ENCODE measurements at places on chromosomes 2 and 18. TPM values are rescaled to one million over a fixed set of nuclear protein-coding genes. Genes with fewer than 3 reads are reported as not detected.

- no peak for DNase-seq
These were observed 74.5 kb downstream of the PIEZO2 start for GRCh38 chr18:11074889-11075288.

DNA sequence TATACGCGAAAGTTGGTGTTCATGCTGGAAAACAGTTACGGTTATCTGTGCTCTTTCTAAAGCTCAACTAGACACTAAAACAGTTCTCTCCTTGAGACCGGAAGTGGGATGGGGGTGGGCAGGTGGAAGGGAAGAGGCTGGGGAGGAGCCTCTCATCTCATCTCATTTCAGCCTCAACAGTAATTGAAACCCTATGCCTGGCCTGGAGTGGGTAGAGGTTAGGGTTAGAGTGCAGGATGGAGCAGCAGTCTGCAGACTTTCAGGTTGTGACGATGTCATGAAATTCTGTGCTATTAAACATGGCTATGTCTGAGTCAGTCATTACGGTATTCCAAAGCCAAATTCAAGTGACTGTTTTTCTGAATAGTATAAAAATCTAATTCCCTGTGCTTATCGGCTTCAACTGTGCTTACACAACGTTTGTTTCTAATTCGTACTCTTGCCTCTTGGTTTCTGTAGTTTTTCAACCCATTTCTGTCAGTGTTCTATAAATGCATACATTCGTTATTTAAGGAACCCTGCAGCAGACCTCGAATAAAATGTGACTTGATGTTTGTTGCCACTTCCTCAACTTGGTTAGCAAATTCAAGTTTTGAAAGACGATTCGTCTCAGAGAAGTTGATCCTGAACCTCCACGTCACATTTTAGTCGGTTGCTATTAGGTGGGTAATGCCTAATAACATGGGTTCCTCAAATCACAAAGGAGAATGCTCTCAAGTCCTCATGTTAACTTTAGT is 75.8 kb upstream of the TCF7L1 start:
- DNase-seq: no peak

GRCh38 chr2:204576362-204576979 is 31.2 kb downstream of the PARD3B start:
- no peak for DNase-seq

- no peak for DNase-seq
These were observed 173.8 kb downstream of the TMEM18 start for GRCh38 chr2:503288-503999.

MARCO gene
- 0.07 TPM for polyA plus RNA-seq

FOSL2 gene
- polyA plus RNA-seq: 73.4 TPM

DOK6 gene
- not detected for polyA plus RNA-seq

DNA sequence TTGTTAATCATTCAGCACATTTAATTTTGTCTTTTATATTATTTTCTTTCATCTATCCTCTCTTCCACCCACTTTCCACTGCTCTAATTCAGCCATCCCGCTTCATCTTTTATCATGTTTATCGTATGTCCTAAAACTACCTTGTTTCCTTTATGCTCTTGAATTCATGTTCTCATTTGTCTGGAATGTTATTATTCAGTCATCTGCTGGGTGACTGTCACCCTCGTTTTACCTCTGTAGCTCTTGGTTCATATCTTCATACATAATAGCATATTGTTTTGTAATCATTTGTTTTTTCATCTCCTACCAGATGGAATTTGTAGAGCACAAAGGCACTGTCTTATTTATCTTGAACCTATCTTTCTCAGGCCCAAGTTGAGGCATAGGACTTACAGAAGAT is 37.0 kb downstream of the SMCHD1 start:
- DNase-seq: no peak

- DNase-seq: no peak
These were observed 735 bp downstream of the NRP2 start for GRCh38 chr2:205682971-205683501.

GRCh38 chr18:6405237-6406074 is 9.3 kb downstream of the L3MBTL4 start:
- DNase-seq: no peak

DNA sequence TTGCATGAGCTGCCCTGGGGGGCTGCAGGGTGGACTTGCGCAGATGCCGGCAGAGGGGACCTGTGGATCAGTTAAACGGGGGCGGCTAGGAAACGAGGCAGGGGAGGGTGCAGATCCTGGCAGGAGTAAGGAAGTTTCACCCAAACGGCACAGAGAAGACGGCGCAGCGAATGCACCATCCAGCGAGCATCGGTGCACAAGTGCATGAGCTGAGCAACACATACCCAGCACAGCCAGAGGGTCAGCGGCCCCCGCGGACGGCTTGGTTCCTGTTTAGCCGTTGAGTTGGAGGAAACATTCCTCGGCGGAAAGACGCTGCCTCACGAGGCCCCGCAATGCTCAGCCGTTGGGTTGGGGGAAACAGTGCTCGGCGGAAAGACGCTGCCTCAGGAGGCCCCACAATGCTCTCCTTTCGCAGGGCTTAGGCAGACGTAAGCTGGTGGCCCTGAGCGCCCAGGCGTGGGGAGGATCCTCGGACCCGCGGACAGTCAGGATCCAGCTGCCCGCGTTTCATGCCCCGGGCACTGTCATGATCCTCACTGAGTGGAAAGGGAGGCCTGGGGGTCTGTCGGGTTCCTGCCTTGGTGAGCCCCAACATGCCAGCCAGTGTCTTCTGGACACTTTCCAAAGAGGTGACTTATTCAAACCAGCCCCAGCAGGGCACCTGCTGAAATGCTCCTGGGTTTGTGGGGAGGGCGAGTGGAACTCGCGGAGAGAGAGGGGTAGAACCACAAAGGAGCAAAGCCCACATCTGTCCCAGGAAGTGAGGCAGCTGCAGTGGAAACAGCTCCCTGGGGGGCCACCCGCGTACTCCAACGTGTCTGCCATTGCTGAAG is 86.3 kb downstream of the NDUFA10 start:
- DNase-seq: no peak

GRCh38 chr2:98701230-98701629 is 29.7 kb downstream of the MGAT4A start:
- no peak for DNase-seq

DNA sequence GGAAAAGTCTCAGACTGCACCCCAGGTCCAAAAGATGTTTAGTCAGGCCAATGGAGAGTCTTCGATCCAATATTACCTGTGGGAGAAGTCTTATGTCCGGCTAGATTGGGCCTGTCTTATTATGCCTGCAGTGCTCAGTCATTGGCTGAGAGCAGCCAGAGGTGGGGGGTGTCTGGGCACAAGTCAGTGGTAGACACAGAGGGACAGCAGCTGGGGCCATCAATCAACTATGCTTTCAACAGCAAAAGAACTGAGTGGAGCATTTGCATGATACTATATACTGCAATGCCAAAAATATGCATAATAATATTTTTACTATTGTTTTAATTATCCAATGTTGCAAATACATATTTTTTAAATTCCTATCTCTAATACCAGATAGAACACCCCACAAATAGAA is 298.6 kb upstream of the CDH20 start:
- DNase-seq: no peak

DNA sequence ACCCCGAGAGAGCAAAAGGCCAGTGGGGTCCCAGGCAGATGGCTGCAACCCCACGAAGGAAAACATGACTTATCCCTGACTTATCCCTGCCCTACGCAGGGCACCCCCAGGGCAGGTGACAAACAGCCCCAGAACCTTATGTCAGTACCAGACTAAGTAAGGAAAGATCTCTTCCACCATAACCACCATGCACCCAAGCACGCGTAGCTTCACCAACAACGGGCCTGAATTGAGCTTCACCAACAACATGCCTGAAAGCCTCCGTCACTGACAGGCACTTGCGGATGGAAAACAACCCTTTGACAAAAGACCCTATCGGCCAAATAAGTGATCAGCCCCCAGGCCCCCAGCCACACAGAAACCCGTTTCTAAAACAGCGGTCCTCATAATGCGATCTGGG is 34.1 kb downstream of the HDAC4 start:
- DNase-seq: no peak

RGPD8 gene
- 3.5 TPM for polyA plus RNA-seq

IL36G gene
- polyA plus RNA-seq: not detected

DNA sequence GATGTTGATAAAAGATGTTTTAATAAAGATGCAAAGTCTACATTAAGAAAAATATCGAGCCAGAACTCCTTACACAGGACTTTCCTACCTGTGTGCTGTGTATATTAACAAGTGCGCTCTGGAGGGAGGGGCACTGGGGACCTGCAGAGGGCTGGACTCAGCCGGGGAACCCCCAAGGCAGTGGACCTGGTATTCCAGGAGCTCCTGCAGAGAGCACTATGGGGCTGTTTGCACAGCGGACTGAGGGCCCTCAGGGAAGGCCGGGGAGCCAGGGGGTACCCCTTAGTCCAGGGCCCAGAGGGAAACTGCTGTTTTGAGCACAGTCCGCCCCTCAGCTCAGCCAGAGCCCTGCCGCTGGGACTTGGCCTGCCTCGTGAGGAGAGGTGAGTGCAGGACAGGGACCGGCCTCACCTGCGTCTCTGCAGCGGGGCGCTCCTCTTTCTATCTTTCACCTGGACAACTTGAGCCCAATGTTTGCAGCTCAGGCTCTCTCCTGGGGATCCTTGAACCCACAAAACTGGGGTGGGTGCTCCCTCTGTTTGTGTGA is 168.4 kb downstream of the ARL4C start:
- DNase-seq: no peak

GRCh38 chr18:36499938-36500337 is 202.4 kb downstream of the FHOD3 start:
- no peak for DNase-seq

ARHGAP28 gene
- polyA plus RNA-seq: 0.18 TPM

DNA sequence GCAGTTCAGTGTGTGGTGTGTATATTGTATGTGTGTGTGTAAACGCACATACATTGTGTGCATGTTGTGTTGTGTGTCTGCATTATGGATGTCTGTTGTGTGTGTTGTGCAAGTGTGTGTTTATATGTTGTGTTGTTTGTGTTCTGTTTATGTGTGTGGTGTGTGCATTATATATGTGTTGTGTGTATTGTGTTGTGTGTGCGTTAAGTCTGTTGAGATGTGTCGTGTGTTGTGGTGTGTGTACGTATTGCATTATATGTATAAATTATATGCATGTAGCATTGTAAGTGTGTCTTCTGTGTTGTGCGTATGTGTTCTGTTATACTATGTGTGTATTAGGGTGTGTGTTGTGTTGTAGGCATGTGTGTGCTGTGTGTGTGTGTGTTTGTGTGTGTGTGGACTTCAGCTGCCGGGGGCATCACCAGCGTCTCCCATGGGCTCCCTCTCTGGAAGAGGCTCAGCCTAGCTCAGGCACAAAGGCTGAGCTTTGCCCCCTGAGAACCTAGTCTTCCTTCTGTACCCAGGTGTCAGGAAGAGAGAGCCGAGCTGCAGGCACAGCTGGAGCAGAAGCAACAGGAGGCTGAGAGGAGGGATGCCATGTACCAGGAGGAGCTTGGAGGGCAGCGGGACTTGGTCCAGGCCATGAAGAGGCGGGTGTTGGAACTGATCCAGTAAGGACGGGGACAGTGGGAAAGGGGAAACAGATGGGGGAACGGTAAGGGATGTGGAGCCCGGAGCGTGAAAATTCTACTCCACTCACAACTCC is 13.7 kb downstream of the RUFY4 start:
- DNase-seq: no peak

DNA sequence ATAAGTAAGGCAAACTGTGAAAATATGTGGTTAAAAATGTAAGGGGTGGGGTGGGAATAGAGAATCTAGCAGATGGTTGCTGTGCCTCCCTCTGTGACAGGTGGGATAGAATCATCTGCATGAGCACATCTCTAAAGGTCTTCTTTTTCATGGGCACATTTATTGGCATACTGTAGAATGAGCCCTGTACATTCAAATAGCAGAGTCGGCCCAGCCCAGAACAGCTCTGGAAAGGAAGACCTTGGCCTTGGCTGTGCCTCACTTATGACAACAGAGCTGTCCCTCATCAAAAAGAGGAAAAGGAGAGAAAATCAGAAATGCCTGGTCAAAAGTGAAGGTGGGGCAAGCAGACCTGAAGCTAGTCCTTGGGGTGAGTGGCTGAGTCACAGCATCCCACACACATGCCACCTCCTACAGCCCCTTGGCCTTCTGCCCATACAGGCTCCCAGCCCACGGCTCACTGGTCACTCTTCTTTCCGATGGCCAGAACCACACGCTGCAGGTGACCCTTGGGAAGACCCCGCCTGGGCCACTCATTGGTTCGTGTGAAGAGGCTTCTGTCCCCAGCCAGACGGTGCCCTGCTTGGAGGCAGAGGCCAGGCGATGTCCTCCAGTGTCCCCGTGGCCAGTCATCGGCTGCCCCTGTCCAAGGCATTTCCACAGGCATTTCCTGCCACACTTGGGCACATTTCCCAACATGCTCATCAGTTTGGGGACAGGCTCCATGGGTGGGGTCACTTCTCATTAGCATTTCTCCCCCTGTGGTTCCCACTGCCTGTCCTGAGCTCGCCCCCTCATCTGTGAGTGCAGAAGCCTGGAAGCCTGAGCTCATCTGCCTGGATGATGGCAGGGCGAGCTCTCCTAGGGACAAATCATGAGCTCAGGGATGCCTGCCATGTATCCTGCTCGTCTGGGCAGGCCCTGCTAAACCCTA is 113.6 kb downstream of the MCFD2 start:
- DNase-seq: no peak

DNA sequence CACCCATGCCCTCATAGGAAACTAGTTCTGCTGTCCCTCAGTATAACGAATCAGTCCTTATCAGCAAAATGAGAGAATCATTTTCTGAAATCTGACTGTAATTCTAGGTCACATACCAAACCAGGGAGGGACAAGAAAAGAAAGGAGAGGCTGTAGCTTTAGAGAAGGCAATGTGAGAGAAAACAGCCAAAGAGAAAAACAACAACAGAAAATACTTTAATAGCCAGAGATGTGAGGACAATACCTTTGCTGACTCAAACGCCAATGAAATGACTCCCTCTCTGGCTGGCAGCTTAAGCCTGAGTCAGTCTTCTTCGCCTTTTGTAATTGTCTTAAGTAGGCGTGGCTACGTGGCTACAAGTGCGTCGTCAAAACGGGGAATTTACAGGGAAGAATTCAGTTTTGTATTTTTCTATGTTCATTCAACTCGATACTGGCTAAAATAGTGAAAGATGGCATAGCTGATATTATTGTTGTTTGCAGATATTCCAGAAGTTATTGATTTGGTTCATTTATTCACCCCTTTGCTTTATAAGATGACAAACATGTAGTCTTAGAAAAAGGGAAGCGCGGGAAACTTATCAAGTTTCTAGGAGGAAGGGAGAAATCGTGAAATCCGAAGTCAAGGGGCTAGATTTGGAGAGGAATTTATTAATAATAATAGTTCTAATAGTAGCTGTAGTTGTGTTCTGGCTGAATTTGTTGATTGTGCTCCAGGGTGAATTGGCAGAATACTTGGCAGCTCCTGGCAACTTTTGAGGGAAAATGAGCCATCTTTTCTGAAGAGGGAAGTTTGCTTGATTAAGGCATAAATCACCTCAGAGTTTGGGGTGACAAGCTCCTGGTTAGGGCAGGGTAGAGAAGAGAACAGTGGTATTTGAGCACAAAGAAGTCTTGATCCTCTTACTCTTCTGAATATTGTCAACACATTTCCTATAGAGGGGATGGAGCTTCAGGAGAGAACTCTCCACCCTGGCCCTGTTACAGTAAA is at the start of gene IL1A:
IL1A (minus strand) TSS at position 295 of the 991 bp plus-strand sequence. CDS start 723 bp downstream, outside the sequence.
- peak; percentile 51 for DNase-seq
